Adrenal gland (tissue), 19 donors: ENCODE measurements at places on chromosomes 5 and 9. TPM values are rescaled to one million over a fixed set of nuclear protein-coding genes. Genes with fewer than 3 reads are reported as not detected.

Gene BNC2
- 1.1 TPM for polyA plus RNA-seq

Gene HSPB3
- not detected for polyA plus RNA-seq

Gene NEURL1B
- 13.9 TPM for polyA plus RNA-seq

Gene NFIL3
- polyA plus RNA-seq = 34.1 TPM

Gene FOXD4L3
- not detected for polyA plus RNA-seq

- H3K27me3 ChIP-seq = no peaks in the 10 kb centered on the region
- no peaks in the 10 kb centered on the region for H3K36me3 ChIP-seq
- H3K27ac ChIP-seq = no peak overlapping the region
- H3K4me3 ChIP-seq = no peak overlapping the region
Observed at GRCh38 chr9:87428659-87429058, 69.0 kb upstream of the DAPK1 start.

DNA sequence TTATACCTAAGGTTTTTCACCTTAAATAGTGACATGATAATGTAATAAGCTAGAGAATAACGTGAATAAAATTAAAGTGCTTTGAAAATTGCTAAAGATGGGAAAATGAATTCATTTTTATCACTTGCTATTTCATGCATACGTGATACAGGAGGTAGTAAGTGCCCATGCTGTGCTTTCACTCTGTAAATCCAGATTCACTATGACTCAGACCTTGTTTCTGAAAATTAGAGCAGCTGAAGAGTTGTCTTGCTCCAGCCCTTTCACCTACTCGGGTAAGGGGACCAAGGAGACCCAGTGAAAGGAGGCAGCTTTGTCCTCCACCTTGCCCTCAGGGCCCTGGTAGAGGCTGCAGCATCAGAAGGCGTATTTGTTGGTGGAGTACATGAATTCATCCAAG lies 87.9 kb downstream of the ANKH start:
- no peak for DNase-seq
- H3K4me1 ChIP-seq = no peaks in the 10 kb centered on the region
- H3K36me3 ChIP-seq = no peaks in the 10 kb centered on the region

DNA sequence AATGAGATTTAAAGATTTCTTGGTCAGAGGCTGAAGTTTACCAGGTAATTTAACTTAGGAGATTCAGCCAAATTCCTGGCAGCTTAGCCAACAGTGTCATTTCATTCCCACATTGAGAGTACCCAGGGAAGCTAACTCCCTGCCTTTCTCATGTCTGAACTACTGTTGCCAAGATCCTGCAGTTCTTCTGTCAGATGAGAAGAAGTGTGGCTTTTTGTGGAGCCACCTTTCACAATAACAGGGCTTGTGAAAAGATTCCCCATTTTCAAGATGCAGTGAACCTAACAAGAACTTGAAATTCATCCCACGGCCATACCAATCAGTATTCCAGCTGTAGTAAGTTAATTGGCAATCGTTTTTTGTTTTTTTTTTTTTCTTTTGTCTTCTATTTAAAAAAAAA lies 176.4 kb downstream of the XRCC4 start:
- no peak overlapping the region for H3K27ac ChIP-seq
- no peaks in the 10 kb centered on the region for H3K27me3 ChIP-seq
- H3K4me3 ChIP-seq = no peak overlapping the region
- no peak for DNase-seq
- no peaks in the 10 kb centered on the region for H3K36me3 ChIP-seq

DNA sequence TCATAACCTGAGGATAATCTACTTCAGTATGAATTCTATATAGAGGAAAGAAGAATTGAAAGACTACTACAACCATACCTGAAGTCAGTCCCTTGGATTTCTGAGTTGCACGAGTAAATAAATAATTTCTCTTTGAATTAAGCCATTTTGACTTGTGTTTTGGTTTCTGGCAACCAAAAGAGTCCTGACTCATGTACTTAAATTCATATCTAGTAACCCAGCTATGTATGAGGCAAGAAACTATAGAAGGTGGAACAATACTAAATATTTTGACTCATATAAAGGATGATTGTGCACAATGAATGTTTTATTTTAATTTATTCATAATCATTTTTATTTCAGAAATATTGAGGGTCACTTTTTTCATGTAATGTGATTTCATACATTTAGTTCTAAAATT lies 276.8 kb downstream of the MEF2C start:
- no peak overlapping the region for H3K4me3 ChIP-seq
- H3K27ac ChIP-seq = no peak overlapping the region
- DNase-seq = no peak
- H3K36me3 ChIP-seq = no peaks in the 10 kb centered on the region

- H3K27ac ChIP-seq = no peak overlapping the region
- no peaks in the 10 kb centered on the region for H3K4me1 ChIP-seq
- no peaks in the 10 kb centered on the region for H3K36me3 ChIP-seq
- no peak overlapping the region for H3K4me3 ChIP-seq
Observed at GRCh38 chr9:18478501-18479361, 4.8 kb downstream of the ADAMTSL1 start.
